ENCODE measurements at places on chromosomes 4 and X.

GRCh38 chrX:47232803-47233332, at the start of gene USP11:
TSS of gene USP11 (plus strand) at chrX:47233009. CDS start at chrX:47233044, 35 bp downstream.
- peak; percentile 63 for DNase-seq

GRCh38 chr4:176125063-176125462, 59.4 kb downstream of the WDR17 start:
- no peak for DNase-seq

DNA sequence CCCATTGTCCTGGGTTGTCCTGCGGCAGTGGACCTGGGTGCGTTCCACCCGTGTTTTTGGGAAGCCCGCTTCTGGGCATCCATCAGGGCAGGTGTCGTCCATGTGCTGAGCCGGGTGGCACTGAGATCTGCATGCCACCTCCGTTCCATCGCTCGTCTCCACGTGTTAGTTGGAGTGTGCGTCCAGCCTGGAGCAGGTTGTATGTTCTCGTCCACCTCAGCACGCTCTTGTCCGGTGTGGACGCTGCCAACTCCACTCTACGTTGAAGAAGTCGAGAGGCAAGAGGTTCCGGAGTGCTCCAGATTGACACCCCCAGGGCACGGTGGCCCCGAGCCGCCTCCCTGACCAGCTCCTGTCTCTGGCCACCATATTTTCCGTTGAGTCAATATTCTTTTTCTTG, 33.9 kb downstream of the PCGF3 start:
- DNase-seq, result no peak

- peak; percentile 20 for DNase-seq
Measured at GRCh38 chr4:32884198-32884597, 2164.0 kb downstream of the PCDH7 start.

GRCh38 chr4:167144605-167145004, 89.7 kb downstream of the SPOCK3 start:
- DNase-seq, result no peak
